ENCODE measurements at places on chromosomes 16 and 17.
A peak's percentile ranks its signal among the peaks of the same experiment; 100 is the strongest.

GRCh38 chr16:29816694-29817441 is 916 bp downstream of the PAGR1 start:
- DNase-seq: no peak

DNA sequence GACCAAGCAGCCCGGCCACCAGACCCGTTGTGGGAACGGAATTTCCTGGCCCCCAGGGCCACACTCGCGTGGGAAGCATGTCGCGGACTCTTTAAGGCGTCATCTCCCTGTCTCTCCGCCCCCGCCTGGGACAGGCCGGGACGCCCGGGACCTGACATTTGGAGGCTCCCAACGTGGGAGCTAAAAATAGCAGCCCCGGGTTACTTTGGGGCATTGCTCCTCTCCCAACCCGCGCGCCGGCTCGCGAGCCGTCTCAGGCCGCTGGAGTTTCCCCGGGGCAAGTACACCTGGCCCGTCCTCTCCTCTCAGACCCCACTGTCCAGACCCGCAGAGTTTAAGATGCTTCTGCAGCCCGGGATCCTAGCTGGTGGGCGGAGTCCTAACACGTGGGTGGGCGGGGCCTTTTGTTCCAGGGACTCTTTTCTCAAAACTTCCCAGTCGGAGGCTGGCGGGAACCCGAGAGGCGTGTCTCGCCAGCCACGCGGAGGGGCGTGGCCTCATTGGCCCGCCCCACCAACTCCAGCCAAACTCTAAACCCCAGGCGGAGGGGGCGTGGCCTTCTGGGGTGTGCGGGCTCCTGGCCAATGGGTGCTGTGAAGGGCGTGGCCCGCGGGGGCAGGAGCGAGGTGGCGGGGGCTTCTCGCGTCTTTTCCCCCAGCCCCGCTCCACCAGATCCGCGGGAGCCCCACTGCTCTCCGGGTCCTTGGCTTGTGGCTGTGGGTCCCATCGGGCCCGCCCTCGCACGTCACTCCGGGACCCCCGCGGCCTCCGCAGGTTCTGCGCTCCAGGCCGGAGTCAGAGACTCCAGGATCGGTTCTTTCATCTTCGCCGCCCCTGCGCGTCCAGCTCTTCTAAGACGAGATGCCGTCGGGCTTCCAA is at the start of gene SLC2A4:
Gene SLC2A4, plus strand, starts transcription at position 645 of the 879 bp plus-strand sequence. Its CDS starts 217 bp downstream, at position 862.
- DNase-seq: peak; percentile 85

- no peak for DNase-seq
Measured at GRCh38 chr16:88045820-88046303, 94.6 kb downstream of the BANP start.

DNA sequence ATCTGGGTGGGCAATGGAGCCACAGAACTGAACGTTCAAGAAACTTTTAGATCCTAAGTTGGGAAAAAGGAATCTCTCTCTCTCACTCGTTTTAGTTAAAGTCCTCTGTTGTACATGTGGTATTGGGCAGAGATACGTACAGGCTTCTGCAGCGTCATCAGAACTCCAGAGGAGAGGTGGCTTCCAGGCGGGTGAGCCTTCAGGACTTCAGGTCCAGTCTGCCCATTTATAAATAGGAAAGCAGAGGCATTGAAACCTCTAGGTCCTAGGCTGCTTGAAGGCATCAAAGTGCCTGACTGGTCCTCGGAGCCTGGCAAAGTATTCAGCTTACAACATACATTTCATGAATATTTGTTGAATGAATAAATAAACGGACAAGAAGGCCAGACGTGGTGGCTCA is 8.1 kb upstream of the TNFRSF13B start:
- DNase-seq: no peak

- no peak for DNase-seq
Measured at GRCh38 chr17:61440697-61441096, 11.5 kb upstream of the TBX4 start.

- no peak for DNase-seq
Measured at GRCh38 chr17:41796121-41796895, 9.8 kb upstream of the JUP start.

GRCh38 chr17:39744075-39744835 is 6.5 kb downstream of the GRB7 start:
- no peak for DNase-seq

GRCh38 chr17:58520843-58521430 is 6.5 kb upstream of the MTMR4 start:
- no peak for DNase-seq

- no peak for DNase-seq
Measured at GRCh38 chr16:29030086-29030840, 45.4 kb downstream of the LAT start.

DNA sequence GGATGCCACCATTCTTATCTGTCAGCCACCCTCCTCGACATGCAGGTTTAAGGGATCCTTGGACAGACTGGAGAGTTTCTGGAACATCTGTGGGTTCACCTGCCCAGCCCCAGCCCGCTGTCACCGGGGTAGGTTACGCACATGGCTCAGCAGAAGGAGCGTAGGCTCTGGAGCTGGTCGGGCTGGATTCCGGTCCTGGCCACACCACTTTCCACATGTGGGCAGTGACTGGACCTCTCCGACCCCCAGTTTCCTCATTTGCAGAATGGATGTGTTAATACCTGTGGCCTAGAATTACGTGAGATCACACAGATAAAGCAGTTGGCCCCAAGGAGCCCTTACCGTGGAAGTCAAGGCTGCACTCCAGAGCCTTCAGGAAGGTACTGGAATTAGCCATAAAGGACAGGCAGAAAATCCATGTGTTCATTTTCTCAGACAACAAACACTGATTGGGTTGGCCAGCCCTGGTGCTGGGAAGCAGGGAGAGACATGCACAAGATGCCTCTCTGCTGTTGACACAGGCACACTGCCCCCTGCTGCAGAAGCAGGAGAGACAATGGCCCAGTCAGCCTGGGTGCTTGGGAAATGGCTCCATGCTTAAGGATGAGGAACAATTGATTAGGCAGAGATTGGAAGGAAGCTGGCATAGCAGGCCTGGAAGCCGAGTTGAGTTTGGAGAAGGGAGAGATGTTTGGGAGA is 58.8 kb downstream of the SF3B3 start:
- no peak for DNase-seq
